ENCODE measurements at places on chromosomes 12 and 14.

DNA sequence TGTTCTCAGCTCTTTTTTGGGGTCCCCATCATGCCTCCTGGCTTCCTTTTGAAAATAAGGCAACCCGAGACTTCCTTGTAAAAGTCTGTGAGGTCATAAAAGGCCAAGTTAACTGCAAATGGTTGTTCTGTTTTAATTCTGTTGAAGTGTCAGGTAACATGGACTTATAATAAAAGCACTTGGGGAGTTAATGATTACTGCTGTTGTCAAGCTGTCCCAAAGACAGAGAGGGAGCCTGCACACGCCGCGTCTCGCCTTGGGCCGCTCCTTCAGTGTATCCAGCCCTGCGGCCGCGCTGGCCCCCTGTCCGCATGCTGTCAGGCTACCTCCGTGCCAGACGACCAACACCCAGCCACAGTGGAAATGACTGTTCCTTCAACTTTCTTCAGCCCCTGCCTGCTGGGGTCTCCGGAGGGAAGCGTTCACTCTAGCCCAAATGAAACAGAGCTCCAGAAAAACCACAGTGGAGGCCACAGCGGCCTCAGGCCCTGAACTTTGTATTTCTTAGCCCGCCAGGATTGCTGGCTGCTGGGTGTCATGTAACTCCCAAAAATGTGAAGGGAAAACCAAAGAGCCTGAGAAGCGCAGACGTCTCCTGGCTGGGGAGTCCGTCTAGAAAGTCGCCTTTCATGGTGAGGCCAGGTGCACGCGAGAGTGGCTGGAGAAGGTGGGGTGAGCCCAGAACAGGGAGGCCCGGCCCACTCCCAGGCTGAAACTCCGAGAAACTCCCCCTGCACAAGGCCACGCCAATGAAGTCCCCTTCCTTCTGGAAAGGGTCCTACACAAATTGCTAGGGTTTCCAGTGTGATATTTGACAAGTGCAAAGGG is 189.1 kb downstream of the ZFP36L1 start:
- DNase-seq: no peak

GRCh38 chr12:74889073-74889472 is 320.6 kb downstream of the KCNC2 start:
- no peak for DNase-seq

DNA sequence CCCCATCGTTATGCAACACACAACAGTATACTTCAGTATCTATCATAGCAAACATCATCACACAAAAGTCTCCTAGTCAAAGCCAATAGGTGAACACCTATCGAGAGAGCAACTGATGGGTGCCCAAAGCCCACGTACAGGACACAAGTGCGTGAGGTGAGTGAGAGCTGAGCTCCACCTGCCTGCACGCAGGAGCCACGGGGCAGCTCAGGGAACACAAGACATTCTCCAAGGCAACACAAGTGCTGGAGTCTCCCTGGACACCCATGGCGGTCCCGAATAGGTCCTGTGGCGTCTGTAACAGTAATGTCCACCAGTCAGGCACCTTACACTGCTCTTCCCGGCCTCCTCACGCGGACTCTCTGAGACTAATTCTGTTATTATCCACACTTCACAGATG is 44.3 kb downstream of the CDC42BPB start:
- DNase-seq: no peak

GRCh38 chr12:39077226-39077625 is 171.8 kb upstream of the CPNE8 start:
- DNase-seq: no peak

- DNase-seq: no peak
These were observed 293.0 kb downstream of the BTG1 start for GRCh38 chr12:91852634-91853033.
